ENCODE measurements at places on chromosomes 3 and 15.

DNA sequence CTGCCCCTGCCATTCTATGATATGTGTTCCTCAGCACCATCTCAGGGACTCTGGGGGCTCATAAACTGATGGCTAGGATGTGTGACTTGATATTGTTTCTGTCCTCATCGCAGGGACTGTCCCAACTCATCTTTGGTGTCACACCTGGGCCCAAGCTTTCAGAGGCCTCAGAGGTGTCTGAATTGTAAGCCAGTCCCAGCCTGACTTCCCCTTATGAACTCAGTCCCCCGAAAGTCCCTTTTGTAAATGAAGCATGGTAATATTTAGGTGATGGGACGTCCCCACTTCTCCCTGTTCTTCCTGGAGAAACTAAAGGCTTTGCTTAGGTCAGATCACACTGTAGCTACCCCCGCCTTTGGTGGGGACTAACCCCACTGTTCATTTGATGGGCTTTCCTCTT lies 142.4 kb upstream of the TLE3 start:
- DNase-seq, result no peak

GRCh38 chr3:2888592-2888991 lies 221.6 kb downstream of the IL5RA start:
- no peak for DNase-seq

- no peak for DNase-seq
Observed at GRCh38 chr3:38573556-38573955, 75.9 kb downstream of the SCN5A start.

DNA sequence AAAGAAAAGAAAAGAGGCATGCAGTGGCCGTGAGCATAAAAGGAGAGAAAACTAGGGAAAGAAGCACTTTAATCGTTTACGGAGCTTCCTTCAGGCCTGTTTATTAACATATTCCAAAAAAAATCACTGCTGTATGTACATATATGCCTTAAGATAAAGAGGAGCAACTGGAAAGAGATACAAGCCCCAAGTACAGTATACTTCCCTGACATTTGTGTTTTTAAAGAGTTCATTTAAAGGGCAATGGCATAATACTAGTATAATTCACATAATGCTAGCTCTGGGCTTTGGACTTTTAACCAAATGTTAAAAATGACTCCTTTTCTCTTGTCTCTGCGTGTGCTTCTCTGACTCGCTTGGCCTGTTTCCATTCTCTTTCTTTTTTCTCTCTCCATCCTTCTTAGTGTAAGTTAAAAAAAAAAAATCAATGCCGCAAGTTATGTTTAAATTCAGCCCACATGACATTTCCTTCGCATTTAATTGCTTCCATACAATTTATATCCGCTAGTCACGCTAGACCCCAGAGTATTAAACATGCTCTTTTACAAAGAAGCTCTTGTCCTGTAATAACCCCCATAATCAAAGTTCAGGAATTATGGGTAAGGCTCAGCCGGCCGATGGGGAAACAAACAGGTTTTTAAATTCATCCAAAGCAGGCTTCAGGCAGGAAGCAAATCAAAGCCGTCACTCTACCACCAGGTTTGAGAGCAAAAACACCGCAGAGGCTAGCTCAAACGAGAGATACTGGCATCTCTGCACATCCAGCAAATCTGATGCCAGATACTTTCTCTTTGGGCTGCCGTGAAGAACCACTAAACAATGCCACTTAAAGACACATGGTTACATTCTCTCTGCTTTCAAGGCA lies 19.4 kb downstream of the WWTR1 start:
- no peak for DNase-seq

DNA sequence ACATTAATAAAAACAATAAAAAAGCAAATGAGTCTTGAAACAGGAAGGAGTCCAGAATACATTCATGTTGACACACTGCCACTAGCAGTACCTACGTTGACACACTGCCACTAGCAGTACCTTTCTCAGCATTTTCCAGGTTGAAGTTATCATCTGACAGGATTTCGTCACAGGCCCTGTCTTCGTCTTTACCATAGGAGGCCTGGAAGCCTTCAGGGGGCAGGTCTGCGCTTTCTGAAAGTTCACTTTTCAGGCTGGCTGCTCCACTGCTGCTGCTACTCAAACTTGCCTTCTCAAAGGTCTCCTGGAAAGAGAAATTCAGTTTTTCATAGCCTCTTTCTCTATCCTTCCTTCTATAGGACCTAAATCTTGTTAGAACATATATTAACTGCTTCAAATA lies 194.7 kb downstream of the NEK10 start:
- DNase-seq, result no peak

- DNase-seq, result no peak
Observed at GRCh38 chr3:78015856-78016255, 976.0 kb downstream of the ROBO2 start.

DNA sequence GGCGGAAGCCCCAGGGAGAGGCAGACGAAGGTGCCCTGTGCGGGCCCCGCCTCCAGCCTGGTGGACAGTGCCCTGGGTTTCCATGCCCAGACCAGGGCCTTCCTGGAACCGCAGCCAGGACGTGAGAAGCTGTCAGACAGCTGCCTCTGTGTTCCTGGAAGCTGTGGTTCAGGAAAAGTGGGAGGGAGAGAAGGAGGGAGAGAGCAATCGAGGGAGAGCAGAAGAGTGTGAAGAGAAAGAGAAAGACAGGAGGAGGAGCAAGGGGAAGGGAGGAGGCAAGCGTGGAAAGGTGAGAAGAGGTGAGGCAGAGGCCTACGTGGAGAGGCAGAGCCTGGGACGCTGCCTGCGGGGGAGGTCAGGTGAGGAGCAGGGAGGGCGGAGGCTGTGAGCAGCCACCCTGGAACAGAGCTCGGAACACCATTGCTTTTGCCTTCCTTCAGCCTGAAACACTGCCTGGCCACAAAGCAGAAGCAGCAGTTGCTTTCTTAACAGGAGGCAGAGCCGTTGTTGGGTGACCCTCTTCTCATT lies 18.6 kb downstream of the ZDHHC19 start:
- no peak for DNase-seq

DNA sequence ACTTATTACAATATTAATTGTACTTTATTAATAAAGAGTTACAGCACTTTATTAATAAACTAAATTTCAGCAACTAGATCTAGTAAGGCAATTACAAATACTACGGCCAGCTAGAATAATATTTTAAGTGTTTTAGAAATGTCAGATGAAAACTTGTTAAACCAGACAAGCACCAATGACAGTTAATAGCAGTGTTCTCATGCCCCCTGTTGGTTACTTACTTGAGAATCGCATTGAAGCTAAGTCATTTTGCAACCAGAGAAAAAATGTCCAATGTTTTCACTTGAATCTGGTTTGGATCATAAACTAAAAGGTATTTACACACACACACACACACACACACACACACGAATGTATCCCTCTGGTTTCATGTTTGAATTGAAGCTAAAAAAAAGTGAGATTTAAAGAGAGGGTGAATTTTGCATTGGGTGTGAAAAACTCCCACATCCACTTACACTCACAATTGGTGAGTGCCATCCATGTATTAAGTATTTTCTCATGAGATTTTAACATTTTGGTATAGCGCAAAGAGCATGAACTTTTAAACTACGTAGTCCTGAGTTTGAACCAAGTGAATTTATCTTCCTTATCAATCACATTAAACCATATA lies 347.7 kb downstream of the ZBBX start:
- DNase-seq, result no peak

- DNase-seq, result no peak
Observed at GRCh38 chr3:81452418-81452817, 309.0 kb downstream of the GBE1 start.

DNA sequence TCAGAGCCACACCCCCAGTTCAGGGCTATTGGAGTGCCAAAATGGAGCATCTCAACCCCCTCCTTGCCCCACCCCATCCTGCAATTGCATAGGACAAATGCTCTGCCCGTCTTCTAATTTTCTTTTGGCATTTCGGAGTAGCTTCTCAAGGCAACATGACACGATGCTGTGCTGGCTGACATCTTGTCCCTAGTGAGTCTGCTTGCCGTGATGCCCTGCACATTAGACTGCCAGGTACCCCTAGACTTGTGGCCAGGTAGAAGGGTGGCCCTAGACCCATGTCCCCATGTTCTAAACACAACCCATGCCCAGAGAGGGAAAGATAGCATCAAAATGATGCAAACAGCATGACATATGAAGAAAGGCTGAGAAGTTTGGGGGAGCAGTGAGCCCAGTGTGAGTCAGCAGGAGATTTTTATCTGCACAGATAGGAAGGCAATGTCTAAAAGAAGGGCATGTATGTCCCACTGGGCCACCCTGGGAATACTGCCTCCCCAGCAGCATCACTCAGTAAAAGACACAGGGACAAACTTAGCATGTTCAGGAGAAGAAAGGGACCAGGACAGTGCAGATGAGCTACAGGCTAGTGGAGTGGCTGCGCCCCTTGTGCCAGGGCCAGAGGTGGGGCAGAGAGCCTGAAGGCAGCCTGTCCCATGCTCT lies 36.8 kb downstream of the CA12 start:
- DNase-seq, result no peak

GRCh38 chr15:71155534-71155933 lies 40.3 kb downstream of the THSD4 start:
- DNase-seq, result no peak

GRCh38 chr15:77673866-77674265 lies 41.2 kb upstream of the LINGO1 start:
- no peak for DNase-seq

- DNase-seq, result no peak
Observed at GRCh38 chr3:134367869-134368750, 6.1 kb downstream of the AMOTL2 start.

DNA sequence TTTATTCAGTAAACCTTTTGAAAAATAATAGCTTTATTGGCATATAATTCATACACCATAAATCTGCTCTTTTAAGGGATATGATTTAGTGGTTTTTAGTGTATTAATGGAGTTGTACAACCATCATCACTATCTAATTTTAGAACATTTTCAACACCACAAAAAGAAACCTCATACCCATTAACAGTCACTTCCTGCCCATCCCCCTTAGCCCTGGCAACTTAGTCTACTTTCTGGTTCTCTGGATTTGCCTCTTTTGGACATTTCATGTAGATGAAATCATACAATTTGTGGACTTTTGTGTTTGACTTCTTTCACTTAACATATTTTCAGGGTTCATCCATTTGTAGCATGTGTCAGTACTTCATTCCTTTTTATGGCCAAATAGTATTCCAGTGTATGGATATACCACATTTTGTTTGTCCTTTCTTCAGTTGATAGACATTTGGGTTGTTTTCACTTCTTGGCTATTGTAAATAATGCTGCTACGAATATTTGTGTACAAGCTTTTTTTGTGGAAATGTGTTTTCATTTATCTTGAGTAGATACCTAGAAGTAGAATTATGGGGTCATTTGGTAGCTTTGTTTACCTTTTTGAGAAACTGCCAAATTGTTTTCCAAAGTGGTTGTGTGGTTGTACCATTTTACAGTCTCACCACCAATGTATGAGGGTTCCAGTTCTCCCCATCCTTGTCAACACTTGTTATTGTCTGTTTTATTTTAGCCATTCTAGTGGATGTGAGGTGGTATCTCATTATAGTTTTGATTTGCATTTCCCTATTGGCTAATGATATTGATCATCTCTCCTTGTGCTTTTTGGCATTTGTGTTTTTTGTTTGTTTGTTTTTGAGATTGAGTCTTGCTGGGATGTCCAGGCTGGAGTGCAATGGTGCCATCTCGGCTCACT lies 45.8 kb downstream of the SMAD3 start:
- DNase-seq, result no peak

DNA sequence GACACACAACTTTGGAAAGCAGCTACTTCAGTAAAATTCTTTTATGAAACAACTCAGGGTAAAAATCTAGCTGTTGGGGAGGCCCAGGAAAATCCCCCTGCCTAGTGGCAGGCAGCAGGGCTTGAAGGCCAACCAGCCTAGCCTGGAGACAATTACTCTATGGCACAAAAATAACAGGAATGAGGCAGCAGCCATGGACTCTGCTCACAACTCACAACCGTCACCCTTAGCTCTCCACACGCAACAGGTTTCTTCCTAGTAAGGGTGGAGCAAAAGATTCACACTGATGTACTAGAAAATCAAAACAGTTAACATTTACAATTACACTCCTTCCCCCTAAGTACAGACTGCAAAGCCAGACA lies 530 bp upstream of the FBXL22 start:
- no peak for DNase-seq

GRCh38 chr3:143267989-143268388 lies 148.4 kb downstream of the CHST2 start:
- no peak for DNase-seq

DNA sequence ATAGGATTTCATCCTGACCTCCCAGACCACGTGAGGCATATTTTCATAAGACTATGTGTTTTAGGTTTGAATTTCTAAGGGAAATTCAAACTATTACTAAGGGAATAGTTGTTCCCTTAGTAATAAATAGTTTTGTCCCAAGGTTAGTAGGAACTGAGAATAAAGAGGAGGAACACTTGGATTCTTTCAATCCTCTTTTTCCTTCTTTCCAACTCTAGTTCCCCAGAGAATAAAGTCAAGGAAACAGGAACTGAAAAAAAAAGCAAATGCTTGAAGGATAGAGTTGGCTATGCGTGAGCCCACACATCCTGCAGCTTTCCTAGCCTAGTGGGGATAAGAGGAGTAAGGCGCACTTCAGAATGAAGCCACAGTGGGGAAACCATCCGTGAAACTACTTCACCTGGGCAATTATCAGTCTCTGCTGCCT lies 312.1 kb upstream of the TGFBR2 start:
- DNase-seq, result no peak

GRCh38 chr15:77506311-77507142 lies 85.8 kb downstream of the HMG20A start:
- DNase-seq, result no peak

GRCh38 chr3:38519651-38520050 lies 23.5 kb downstream of the EXOG start:
- DNase-seq, result no peak

- DNase-seq, result no peak
Observed at GRCh38 chr3:72270072-72270681, 485.2 kb upstream of the PROK2 start.

DNA sequence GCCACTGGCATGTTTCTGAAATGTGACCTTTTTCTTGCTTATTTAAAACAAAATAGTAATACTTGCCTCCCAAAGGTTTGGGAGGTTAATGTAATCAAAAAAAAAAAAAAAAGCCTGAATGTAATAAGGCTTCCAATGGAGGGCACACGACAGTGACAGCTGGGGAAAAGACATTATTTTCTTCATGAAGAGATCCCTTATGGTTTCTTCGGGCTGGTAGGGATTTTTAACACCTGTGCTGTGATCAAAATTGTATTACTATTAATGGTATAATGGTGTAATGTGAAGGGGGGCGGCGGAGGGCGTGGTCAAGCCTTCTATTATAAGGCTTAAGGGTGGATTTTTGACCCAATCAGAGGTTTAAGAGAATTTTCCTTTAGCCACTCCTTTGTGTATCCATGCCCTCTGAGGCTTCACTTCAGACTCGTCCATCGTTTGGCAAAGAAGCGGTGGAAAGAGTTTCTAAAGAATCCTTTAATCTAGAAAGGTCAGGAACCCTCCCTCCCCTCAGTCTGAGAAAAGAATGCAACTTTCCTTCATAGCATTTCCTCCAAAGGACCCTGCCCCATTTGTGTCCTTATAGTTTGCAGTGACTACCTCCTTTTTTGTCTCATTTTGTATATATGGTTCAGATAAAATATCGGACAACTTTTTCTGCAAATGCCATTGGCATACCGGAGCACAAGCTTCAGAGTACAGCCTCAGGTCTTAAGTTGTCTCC lies 89.5 kb upstream of the CHD2 start:
- no peak for DNase-seq
